ENCODE measurements at places on chromosomes 12 and 14.

GRCh38 chr12:53344824-53345485 lies 8.8 kb upstream of the SP7 start:
- peak; percentile 91 for DNase-seq

GRCh38 chr12:97758586-97758985 lies 296.0 kb downstream of the RMST start:
- no peak for DNase-seq

- DNase-seq, result no peak
Observed at GRCh38 chr14:54890788-54891187, 11.8 kb downstream of the GCH1 start.

- DNase-seq, result no peak
Observed at GRCh38 chr14:37596790-37597472, 1.5 kb downstream of the TTC6 start.

- no peak for DNase-seq
Observed at GRCh38 chr12:93916402-93916801, 232.0 kb upstream of the PLXNC1 start.

- no peak for DNase-seq
Observed at GRCh38 chr12:85711735-85712390, 124.3 kb downstream of the RASSF9 start.

DNA sequence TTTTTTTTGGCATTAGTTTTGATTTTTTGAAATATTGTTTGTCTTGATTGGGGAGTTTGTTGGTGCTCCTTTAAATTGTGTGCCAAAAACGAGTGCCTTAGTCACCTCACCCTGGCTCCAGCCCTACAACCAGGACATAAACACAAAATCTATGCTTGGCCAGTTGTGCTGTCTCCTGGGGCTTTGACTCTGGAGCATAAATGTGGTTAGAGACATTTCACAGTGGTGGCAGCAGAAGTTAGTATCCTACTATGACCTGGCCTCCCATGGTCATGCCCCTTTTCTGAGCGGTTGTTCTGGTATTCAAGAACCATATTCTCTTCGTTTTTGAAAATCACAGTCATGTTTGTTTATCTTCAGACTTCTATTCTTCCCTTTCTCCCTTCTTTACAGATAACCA lies 70.7 kb upstream of the PSMA6 start:
- DNase-seq, result no peak

- no peak for DNase-seq
Observed at GRCh38 chr12:2084553-2085296, 31.9 kb downstream of the CACNA1C start.

DNA sequence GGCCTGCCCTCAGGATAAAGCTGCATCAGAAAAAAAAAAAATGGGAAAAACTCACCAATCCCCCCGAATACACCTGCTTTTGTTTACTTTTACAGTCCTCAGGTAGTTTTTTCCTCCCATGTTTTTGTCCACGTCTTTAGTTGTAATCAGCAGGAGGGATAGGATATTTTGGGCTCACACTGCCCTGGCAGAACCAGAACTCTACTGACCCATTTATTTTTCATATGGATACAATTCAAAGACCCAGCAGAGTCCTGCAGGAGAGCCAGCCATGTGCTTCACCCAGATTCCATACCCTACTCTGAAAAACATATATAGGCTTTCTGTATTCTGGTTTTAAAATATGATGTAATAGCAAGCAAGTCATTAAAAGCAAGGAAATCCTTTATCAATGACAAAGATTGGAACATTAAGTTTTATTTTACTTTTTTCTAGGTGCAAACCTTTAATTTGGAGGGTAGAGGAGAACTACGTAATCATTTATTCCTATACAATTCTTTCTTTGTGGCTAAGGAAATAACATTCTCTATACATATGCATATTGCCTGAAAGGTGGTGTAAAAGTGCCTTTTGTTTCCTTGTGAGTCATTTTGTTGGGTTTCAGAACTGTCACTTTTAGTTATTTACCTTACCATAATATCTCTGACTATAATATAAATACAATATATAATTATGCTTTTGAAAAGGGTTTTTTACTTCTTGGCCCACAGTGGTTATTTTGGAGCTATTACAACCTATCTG lies 19.1 kb downstream of the DACT1 start:
- no peak for DNase-seq

GRCh38 chr12:102633981-102634605 lies 153.7 kb upstream of the IGF1 start:
- no peak for DNase-seq
